RKO (cell line): ENCODE measurements at places on chromosomes 3 and 15.

- DNase-seq, result peak; percentile 34
Observed at GRCh38 chr3:76638006-76638405, 401.9 kb upstream of the ROBO2 start.

- no peak for DNase-seq
Observed at GRCh38 chr3:127141921-127142730, 50.8 kb upstream of the PRR23E start.

GRCh38 chr3:28667646-28668621, 319.3 kb upstream of the AZI2 start:
- DNase-seq, result peak; percentile 66

DNA sequence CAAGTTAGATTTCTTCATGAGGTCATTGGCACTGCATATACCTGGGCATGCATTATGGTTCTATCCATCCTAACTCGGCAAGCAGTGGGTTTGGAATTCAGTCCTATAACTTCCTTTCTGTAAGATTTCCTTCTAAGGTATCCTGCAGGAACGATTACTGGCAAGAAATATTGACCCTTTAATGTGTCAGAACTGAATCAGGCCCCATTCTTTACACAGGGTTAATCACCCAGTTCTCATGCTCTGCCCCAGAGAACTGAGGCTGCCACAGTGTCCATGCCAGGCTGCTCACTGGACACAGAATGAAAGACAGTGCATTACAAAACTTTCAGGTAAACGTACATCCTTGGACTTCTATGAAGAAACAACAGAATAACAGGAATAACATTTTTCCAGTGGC, 108.9 kb downstream of the RPL22L1 start:
- DNase-seq, result no peak

GRCh38 chr3:141051443-141052200, 475 bp downstream of the SPSB4 start:
- no peak for DNase-seq

- no peak for DNase-seq
Observed at GRCh38 chr3:176611703-176612102, 585.6 kb downstream of the TBL1XR1 start.

DNA sequence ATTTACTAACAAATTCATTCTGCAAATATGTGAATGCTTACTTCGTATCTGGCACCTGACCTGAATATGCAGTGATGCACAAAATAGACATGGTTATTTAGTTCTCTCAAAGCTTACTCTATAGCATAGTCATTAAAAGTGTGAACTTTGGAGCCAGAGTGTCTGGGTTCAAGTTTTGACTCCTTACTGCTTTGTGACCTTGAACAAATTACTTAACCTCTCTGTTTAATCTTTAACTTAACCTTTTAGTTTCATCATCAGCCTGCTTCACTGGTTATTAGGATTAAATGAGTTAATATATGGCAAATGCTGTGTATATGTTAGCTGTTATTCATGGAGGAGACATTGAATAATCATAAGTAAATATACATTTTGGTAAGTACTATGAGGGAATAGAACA, 12.1 kb upstream of the MGA start:
- no peak for DNase-seq

- DNase-seq, result peak; percentile 20
Observed at GRCh38 chr15:45573961-45574629, 13.1 kb upstream of the BLOC1S6 start.

GRCh38 chr3:120331076-120331475, 18.1 kb downstream of the LRRC58 start:
- no peak for DNase-seq
